MCF 10A (cell line): ENCODE measurements at places on chromosomes 4 and X.

DNA sequence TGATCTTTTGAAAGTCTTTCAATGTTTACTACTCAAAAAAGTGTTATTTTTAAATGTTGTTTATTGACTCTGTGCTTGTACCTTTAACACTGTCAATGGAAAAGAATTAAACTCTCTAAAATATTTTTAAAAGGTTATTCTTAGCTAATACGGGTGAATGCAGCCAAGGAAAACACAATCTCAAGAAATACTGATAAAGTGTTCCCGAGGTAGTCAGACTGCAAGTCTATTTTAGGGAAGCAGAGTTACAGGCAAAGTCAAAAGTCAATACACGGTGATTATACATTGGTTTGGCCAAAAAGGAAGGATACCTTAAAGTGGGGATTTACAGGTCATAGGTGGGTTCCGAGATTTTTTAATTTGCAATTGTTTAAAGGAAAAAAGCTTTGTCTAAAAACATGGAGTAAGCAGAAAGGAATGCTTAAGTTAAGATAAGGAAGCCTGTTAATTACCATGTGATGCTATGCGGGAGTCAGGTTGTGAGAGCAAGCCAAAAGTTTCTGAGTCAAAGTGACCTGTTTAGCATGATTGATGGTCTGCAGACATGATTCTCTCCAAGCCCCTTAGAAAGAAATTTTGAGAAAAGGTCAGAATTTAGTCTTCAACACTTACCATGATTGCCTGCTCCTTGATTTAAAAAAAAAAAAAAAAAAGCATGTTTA is 288.4 kb downstream of the KLHL4 start:
- peak; percentile 8 for DNase-seq

- DNase-seq: no peak
These were observed 1052.5 kb upstream of the LCORL start for GRCh38 chr4:19074036-19074435.

GRCh38 chr4:25011135-25011866 is 19.4 kb downstream of the LGI2 start:
- no peak for DNase-seq

DNA sequence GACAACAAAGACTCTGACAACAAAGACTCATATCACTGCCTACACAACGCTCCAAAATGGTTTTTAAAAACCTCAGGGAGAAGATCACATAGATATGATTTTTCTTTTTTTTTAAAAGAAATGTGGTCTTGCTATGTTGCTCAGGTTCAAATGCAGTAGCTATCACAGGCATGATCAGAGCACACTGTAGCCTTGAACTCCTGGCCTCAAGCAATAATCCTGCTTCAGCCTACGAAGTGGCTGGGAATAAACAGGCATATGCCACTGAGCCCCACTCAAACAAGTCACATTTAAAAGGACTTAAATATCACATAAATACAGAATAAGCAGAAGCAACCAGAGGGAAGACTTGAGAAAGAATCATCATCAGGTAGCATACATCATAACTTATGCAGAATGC is 14.7 kb downstream of the DHX15 start:
- no peak for DNase-seq

DNA sequence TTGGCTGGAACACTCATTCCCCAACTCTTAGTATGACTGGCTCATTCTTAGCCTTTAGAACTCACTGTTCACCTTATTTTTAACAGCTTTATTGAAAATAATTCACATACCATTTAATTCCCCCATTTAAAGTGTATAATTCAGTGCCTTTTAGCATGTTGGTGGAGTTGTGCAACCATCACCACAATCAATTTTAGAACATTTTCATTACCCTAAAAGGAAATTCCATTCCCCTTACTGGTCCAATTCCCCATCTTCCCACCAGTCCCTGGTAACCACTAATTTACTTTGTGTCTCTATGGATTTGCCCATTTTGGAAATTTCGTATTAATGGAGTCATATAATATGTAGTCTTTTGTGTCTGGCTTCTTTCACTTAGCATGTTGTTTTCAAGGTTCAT is 19.7 kb downstream of the NHSL2 start:
- no peak for DNase-seq

- no peak for DNase-seq
These were observed 54.6 kb downstream of the CPZ start for GRCh38 chr4:8647094-8647570.

- DNase-seq: no peak
These were observed 199.8 kb upstream of the WDFY3 start for GRCh38 chr4:85166318-85166717.

DNA sequence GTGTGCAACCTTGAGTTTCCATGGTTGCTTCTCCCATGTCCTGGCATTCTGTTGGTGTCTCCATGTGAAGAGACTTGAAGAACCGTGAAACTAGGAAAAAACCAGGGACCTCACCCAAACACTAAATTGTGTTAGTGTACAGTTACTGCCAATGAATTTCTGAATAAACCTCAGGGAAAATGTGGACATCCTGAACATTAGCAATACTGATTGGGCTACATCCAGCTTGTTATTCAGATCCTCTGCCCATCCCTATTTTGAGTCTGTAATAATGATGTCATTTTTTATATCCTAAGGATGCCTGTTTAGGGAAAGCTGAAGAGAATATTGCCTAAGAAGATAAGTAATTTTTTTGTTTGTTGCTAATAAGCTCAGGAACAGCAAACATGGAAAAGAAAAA is 262.7 kb downstream of the TMA16 start:
- DNase-seq: no peak

- DNase-seq: no peak
These were observed 773 bp upstream of the ZNF827 start for GRCh38 chr4:145939441-145939750.

DNA sequence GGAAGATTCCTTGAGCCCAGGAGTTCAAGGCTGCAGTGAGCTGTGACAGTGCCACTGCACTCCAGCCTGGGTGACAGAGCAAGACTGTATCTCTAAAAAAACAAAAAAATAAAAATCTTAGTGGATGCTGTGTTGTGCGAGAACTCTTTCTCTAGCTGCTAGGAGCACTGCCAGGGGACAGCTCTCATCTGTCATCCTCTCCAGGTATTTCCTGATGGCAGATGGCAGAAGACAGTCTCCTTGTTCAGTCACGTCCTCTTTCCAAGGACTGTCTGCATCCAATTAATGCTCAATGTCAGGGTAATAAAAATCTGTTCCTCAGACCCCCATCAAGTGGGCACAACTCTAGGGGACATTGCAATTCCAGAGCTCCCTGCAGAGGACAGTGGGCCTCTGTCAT is 29.2 kb downstream of the PPM1K start:
- DNase-seq: no peak

- DNase-seq: no peak
These were observed 38.3 kb downstream of the DCTD start for GRCh38 chr4:182878633-182879495.

- DNase-seq: no peak
These were observed 18.0 kb upstream of the UBA1 start for GRCh38 chrX:47175588-47175980.

DNA sequence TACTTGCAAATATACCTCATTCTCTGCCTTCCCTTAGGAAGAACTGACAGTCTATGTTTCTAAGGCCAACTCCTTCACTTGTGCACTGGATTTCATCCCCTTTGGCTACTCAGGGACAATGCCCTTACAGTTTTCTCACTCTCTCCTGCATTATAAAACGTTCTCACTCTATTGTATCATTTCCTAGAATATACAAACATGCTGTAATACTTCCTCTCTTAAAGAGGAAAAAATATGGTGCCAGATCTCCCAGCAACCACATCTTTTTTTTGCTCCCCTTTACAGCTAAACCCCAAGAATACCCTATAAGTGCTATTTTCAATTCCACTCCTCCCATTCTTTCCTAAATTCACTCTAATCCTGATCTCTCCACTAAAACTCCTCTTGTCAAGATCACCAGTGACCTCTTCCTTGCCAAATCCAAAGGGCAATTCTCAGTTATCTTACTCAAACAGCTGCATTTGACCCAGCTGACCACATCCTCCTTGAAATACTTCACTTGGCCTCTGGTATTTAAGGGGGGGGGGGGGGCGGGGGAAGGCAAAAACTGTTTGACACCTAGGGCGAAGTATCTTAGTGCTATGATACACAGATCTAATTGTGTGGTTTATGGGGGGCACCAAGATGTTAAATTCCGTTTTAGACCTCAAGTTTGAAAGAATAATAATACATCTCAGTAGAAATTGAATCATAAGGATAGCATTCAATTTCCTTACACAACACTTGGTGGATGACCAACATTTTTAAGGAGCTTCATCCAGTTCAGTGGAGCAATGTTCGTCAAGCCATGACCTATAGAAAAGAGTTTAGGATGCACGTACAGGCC is 1.6 kb downstream of the RCHY1 start:
- DNase-seq: peak; percentile 52

DNA sequence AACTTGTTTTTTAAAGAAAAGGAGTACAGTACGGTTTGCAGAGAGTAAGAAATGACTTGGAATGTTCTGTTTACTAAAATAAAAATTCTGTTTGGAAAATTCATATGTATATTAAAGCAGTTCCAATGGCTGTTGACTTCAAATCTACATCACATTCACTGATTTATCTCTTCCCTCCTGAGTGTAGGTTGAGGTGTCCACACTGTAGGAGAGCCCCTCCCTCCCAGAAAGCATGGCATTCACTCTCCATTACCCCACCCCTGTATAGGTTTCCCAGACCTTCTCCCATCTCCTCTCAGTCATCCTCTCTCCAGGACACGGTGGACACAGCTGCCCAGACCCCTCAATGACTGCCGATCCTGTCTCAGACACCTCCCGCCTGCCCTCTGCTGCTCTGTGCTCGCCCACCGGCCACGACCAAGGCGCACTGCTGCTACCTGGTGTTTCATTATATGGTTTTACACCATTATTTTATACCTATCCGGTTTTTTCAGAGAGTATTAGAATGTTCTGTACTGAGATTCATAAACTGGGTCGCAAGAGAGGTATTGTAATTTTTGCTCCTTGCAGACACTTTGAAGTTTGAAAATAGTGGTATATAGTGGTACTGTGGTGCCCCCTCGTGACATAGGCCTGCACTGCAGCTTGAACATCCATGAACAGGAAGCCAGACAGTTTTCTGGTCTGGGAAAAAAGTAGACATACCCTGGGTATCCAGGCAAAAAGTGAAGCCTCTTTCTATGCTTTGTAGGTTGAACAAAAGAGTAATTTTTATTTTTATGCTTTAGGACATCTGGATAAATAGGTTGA is 38.8 kb upstream of the BEX4 start:
- DNase-seq: peak; percentile 55

- DNase-seq: no peak
These were observed 32.8 kb downstream of the REPS2 start for GRCh38 chrX:16979226-16979625.

DNA sequence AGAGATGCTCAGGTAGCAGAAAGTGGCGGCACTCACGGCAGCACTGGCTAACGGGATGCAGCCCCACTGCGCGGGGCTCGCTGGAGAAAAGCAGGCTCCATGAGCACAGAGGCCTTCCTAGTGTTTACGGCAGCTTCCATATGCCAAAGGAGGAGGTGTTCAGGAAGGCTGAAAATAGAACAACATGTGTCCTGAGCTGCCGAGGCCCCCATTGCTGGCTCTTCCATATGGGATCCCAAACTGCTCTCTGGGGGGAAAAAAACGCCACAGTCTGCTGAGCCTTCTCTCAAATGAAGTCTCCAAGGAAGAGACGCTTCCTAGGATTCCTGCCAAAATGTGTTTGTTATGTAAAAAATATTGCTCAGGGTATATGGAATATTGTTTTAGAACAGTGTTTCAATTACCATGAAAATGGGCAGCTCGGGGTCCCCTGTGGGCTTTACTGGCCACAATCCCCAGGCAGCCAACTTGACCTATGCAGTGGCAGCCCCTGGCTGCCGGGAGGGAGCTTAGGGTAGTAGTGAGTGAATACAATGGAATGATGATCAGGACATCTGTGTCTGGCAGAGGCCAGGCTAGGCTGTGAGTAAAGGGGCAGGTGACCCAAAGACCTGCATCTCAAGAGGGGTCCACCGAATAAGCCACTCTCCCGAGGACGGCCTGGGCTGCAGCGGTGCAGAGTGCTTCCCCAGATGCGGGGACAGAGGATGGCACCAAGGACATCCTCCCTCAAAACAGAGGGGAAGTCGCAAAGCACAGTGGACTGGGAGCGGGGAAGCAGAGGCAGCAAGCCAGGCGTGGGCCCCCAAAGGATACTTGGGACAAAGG is 170.1 kb downstream of the AFAP1 start:
- DNase-seq: no peak

- DNase-seq: no peak
These were observed 80.4 kb downstream of the HS6ST2 start for GRCh38 chrX:132877954-132878536.

- no peak for DNase-seq
These were observed 207.8 kb downstream of the CBR4 start for GRCh38 chr4:168802222-168802621.

DNA sequence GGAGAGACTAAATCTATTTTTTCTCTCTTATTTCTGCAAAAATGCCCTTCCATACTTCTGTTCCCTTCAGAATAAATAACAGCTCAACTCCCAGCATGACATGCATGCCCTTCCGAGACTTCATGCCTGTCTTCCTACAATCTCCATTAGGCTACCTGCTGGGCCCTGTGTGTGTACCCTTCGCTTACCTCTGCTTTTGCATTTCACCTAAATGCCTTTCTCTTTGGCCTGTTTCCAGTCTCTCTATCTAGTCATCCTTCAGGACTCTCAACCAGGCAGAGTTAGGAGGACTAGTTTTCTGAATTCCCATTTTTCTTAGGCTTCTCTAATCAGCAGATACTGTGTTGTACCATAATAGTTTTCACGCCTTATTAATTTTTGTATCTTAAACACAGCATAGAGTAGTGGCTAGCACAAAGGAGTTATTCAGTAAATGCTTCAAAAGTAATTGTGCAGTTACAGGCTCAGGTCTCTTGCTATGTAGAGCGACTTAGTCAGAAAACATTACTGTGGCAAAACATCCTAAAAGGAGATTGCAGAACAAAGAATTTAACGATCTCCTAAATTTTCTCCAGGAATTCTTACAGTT is 20.5 kb downstream of the SEPTIN11 start:
- DNase-seq: no peak

DNA sequence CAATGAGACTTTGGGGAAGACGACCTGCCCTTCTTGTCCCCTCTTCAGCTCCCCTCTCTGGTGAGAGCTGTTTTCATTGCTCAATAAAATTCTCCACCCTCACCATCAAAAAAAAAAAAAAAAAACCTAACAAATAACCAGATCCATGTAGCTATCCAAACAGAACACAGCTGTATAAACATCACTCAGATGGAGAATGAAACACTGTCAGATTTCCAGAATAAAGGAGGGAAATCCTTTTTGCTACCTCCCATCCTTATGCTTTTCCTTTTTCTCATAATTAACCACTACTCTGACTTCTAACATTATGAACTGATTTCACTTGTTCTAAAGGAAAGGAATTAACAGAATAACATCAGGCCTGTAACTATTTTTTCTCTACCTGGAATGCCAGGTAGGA is 155.6 kb downstream of the PPP4R3C start:
- DNase-seq: no peak

- no peak for DNase-seq
These were observed 13.1 kb downstream of the HPF1 start for GRCh38 chr4:169744601-169745000.

- no peak for DNase-seq
These were observed 3.8 kb downstream of the TET2 start for GRCh38 chr4:105150503-105150902.
